NCI-H2081 treated with DMSO at 0.1 percent for 48 hours (cell line): ENCODE measurements at places on chromosomes 4 and X.

DNA sequence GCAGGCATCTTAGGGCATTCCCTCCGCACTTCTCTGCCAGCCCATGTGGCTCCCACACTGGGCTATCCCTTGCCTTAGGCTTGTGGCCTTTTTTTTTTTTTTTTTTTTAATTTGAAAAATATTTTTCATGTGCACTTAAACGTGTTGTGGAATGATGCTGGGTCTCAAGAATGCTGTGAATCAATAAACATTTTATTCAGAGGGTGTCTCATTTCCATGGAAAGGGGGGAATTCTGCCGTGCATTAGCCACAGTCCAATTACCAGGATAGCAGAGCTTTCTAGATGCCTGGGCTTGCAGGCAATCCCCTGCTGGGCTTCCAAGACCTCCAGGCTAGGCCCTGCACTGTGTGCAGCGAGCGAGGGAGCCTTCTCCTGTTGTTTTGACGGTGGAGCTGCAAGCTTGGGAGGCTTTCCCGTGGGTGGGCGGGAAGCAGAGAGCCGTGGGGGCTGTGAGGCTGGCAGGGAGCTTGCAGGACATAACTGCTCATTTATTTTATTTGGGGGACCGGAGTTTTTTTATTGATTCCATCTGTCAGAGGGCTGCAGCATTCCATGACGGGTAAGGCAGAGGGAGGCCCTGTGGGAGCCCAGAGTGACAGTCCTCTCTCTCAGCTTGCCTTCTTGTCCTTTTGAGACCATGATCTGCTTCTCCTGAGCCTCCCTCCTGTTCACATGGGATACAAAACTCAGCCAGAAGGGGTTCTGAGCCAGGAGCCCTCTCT is 2.6 kb upstream of the CPZ start:
- DNase-seq: no peak

DNA sequence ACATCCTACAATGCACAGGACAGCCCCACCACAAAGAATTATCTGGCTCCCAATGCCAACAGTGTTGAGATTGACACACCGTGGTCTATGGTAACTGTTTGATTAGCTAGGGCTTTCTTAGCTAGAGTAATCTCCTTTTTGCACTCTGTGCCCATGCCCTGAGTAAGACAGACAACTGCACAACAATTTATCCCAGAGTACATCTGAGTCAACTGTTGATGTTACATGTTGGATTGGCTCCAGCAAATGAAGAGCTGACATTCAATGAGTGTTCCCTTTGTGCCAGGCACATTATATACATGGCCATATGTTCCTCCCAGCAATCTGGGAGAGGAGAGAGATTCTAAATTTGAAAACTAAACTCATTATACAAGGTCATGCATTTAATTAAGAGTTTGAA is 3.9 kb upstream of the FAM9C start:
- no peak for DNase-seq

DNA sequence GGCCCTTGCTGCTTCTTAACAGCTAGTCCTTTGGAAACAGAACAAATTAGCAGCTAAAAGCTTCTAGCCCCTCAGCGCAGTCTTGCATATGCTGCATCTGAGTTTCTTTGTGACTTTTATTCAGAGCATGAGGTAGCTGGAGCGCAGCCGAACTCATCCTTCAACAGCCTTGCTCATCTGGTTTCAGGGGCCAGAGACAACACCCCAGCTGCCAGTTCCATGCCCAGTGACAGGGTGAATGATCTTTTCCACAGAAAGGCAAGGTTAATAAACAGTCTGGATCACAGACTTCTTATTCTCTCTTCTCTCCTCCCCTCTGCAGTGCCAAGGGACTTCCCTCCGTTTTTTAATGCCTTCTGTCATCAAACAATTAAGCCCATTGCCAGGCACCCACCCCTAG is 216.6 kb upstream of the INTU start:
- no peak for DNase-seq

GRCh38 chr4:186820391-186820891 is 96.8 kb upstream of the FAT1 start:
- DNase-seq: no peak

- no peak for DNase-seq
Measured at GRCh38 chr4:62627141-62627540, 1427.0 kb downstream of the ADGRL3 start.
